ENCODE measurements at places on chromosomes 3 and 15.

DNA sequence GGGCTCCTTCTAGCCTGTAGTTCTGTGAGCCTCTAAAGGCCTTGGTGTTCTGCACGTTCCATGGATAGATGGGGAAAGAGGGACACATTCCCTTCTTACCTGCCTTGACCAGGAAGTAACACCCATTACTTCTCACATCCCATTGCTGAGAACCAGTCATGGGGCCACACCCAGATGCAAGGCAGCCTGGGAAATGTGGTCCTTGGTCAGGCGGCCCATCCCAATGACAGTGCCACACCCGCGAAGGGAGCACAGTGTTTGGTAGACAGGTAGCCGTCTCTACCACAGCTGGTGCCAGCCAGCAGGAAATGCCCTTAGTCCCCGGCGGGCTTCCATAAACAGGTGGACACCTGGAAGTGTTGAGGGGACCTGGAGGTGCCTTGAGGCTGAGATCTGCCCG is 23.2 kb upstream of the LCTL start:
- no peak for DNase-seq

DNA sequence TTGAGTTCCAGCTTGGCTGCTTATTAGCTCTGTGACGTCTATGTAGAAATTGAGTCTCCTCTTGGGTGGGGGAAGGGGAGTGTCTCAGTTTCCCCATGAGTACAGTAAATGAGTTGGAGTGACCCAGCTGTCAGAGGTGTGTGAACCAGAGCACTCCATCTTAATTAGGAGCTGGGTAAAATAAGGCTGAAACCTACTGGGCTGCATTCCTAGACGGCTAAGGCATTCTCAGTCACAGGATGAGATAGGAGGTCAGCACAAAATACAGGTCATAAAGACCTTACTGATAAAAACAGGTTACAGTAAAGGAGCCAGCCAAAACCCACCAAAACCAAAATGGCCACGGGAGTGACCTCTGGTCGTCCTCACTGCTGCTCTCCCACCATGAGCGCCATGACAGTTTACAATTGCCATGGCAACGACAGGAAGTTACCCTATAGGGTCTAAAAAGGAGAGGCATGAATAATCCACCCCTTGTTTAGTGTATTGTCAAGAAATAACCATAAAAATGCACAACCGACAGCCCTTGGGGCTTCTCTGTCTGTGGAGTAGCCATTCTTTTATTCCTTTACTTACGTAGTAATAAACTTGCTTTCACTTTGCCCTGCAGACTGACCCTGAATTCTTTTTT is 222.4 kb downstream of the CACNA2D3 start:
- DNase-seq = no peak

DNA sequence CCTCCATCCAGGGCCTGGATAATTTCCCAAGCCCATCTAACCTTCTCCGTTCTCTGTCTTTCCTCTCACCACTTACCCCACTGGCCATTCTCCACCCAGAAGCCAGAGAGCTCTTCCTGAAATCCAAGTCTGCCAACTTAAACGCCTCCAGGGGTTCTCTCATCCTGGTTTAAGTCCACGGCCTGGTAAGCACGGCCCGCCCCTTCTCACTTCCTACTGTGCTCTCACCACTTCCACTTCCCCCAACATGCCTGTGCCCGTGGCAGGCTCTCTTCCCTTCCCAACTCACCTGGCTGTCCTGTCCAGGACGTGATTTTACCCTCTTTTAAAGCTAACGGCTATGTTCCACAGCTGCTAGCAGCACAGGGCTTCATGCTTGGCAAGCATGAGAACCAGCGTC is 1.7 kb upstream of the CX3CR1 start:
- DNase-seq = no peak

DNA sequence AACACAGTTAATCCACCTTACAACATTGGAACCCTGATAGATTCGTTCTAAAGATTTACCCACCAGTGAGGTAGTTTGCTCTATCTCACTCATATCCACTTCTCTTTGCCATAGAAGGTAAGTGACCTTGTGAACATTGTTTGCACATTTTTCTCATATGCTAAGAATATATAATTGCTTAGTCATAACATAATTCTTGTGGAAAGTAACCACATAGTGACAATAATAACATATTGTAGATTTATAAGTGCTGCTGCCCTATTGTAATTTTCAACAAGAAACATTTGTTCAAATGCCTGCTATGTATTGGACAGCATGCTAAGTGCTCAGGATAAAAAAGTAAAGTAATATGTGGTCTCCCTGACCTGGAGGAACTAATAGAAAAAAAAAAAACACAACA is 554.2 kb upstream of the KCNMB2 start:
- no peak for DNase-seq

DNA sequence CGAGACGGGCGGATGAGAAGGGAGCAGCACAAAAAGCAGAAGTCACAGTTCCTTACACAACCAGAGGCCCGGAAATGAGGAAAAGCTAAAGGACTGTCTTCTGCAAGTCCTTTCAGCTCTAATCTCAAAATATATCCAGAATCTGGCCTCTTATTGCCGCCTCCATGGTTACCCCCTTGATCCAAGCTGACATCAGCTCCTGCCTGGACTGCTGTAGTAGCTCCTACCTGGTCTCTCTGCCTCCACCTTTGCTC is 324.0 kb upstream of the ROPN1 start:
- DNase-seq = no peak

- DNase-seq = no peak
Measured at GRCh38 chr3:47016086-47016933, 36.8 kb downstream of the NBEAL2 start.

GRCh38 chr3:106750092-106750491 is 627.1 kb upstream of the CCDC54 start:
- DNase-seq = no peak

DNA sequence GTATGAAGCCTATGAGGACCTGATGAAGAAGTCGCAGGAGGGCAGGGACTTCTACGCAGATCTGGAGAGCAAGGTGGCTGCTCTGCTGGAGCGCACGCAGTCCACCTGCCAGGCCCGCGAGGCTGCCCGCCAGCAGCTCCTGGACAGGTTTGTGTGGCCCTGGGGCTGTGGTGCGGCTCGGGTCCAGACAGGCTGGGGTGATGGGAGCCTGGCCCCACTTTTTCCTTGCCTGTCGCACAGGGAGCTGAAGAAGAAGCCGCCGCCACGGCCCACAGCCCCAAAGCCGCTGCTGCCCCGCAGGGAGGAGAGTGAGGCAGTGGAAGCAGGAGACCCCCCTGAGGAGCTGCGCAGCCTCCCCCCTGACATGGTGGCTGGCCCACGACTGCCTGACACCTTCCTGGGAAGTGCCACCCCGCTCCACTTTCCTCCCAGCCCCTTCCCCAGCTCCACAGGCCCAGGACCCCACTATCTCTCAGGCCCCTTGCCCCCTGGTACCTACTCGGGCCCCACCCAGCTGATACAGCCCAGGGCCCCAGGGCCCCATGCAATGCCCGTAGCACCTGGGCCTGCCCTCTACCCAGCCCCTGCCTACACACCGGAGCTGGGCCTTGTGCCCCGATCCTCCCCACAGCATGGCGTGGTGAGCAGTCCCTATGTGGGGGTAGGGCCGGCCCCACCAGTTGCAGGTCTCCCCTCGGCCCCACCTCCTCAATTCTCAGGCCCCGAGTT is 29.0 kb downstream of the PTPN23 start:
- no peak for DNase-seq

DNA sequence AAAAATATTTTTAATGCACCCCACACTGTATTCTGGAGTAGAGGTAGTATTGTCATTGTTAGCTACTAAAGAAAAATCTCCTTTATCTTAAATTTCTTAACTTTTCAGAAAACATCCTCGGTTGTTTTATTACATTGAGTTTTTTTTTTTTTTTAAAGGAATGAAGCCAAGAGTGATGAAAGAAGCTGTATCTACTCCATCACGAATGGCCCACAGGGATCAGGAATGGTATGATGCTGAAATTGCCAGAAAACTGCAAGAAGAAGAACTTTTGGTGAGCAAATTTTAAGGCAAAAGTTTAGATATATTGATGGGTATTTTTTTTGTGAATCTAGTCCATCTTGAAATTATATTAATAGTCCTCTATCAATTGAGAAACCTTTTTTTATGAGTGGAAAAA is 49.7 kb upstream of the UTS2B start:
- DNase-seq = no peak

- no peak for DNase-seq
Measured at GRCh38 chr3:13022348-13023234, 50.6 kb downstream of the IQSEC1 start.

- no peak for DNase-seq
Measured at GRCh38 chr3:132231633-132232032, 85.6 kb upstream of the ACP3 start.

DNA sequence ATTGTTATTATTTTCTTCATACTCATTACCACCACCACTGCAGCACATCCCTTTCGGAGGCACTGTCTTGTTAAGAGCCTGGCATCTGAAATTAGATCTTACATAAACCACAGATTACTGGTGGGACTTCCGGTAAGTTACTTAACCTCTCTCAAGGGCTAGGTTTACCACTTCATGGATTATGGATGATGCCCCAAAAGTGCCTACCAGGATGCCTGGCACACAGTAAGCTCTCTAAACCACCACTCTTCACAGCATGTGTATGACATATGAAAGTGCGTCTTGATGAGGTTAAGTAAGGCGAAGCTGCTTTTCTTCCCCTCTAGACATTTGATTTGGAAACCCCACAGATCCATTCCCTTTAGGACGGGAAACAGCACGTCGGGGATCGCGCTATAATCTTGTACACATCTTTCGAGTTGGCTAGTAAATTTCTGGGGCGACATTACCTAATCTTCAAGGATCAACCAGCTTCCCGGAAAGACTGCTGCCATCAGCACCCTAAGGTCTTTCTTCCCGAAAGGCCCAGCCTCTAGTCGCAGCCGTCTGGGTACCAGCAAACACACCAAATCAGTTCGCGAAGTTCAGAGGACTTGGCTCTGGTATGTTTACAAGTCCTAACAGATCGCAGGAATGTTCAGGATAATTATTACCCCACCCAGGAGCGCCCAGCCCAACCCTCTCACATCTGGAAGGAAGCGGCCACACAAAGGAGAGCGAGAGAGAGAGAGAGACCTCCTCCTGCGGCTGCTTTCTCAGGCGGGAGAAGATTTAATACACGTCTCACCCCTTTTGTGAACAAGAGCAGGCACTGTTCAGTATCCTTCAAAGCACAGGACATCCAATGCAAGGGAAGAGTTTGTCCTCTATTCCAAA is 155.1 kb upstream of the FRMD4B start:
- no peak for DNase-seq

Measured in CD4-positive, alpha-beta T cell treated with Interferon gamma for 1 hour (primary cell).